ENCODE measurements at places on chromosomes 2 and 18. TPM values are rescaled to one million over a fixed set of nuclear protein-coding genes. Genes with fewer than 3 reads are reported as not detected.
A peak's percentile ranks its signal among the peaks of the same experiment; 100 is the strongest.

DNA sequence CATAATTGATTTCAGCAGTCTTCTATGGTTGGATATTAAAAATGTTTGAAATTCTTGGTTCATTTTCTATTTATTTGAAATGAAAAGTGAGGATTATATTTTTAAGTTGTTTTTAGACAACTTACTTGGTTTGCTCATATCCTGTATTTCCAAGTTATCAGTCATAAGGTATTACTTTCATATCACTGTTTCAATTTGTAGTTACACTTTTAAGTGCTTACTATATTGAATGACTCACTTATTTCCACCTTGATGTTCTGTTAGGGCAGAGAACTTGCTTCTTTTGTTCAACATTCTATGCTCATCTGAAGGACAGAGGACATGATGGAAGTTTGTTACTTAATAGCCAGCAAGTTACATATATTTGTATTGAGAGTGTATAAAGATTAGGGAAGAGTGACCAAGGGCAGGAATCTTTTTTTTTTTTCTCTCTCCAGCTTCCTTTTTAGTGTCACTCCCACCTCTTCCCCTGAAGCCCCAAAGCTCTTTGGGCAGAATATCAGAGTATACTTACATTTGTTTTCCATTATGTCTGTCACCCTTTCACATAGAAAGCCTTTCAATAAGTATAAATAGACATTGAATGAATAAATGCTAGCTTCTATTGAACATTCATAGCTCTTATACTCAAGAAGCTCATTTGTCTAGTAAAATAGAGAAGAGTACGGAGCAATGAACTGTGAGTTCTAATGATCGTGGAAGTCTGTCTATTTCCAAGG, 28.1 kb downstream of the PIK3C3 start:
- no peak for DNase-seq

DNA sequence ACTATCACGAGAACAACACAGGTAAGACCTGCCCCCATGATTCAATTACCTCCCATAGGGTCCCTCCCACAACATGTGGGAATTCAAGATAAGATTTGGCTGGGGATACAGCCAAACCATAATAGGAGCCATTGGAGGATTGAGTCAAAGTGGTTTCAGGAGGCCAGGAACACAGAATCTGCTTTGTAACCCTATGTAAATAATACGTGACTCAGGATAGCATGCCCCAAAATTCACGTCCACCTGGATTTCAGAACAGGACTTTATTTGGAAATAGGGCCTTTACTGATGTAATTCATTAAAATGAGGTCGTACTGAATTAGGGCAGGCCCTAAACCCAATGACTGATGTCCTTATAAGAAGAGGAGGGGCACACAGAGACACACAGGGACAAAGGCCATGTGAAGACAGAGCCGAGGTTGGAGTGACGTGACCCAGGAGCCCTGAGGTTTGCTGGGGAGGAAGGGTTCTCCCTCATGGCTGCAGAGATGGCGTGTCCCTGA, 16.0 kb upstream of the CNDP2 start:
- DNase-seq = no peak

DNA sequence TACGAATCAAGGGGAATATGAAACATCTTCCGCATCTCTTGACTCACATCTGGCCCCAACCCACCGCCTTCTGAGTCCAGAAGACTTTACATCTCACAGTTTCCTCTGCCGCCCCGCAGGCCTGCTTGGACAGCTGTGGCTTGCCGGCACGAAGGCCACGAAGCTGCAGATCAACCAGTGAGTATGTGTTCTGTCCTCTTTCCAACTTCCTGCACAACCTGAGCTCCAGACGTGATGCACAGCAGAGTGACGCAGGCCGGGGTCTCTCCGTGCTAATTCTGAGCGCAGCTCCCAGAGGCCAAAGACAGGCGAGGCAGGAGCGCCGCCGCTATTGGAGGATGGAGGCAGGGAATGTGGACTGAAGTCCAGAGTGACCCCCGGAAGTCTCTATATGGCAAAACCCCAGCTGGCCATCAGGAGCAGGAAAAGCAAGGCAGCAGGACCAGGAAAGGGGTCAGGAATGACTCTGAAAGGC, 93.5 kb downstream of the ZCCHC2 start:
- no peak for DNase-seq

GRCh38 chr2:138559641-138560040, 58.1 kb downstream of the SPOPL start:
- DNase-seq = no peak

GRCh38 chr2:102435741-102436140, 12.8 kb downstream of the IL18RAP start:
- DNase-seq = no peak

- peak; percentile 47 for DNase-seq
Observed at GRCh38 chr2:25340181-25340921, 1.4 kb downstream of the DNMT3A start.

DNA sequence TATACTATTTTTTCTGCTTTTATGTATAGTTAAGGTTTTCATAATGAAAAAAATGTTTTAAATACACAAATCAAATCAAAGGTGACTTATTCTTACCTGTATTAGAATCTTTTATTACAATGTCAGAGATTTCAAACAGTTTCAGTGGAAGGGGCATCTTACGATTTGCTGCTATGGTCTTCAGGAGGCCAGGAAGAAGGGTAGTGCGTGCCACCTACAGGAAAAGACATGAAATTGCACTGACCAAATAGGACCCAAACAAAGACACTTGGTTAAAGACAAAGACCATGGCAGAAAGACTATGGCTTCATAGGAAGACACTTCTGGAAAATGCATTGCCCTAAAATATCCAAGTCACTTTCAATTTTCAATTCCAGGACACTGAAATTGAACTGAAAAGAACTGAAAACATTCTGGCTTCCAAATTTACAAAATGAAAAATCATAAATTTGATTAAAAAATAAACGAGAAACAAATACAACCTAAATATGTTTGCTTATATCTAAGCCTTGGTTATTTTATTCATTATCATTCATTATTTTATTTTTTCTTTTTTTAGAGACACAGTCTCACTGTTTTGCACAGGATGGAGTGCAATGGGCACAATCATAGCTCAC, 42.1 kb downstream of the FARSB start:
- DNase-seq = no peak

DNA sequence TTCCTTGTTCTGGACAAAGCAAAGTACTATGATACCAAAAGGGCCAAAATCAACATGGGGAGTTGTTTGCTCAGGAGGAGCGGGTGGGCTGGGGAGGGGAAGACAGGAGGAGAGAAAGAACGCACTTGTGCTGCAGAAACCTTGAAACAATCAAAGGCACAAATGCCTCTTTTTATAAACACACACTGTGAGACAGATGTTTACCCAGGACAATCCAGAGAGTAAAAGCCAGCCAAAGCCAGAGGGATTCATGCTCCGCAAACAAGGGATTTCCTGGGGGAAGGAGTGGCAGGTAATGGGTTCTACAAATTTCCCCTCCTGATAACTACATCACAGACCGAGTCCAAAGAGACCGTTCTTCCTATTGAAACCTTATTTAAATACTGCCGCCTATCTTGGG, 323.5 kb upstream of the SKOR2 start:
- no peak for DNase-seq

DNA sequence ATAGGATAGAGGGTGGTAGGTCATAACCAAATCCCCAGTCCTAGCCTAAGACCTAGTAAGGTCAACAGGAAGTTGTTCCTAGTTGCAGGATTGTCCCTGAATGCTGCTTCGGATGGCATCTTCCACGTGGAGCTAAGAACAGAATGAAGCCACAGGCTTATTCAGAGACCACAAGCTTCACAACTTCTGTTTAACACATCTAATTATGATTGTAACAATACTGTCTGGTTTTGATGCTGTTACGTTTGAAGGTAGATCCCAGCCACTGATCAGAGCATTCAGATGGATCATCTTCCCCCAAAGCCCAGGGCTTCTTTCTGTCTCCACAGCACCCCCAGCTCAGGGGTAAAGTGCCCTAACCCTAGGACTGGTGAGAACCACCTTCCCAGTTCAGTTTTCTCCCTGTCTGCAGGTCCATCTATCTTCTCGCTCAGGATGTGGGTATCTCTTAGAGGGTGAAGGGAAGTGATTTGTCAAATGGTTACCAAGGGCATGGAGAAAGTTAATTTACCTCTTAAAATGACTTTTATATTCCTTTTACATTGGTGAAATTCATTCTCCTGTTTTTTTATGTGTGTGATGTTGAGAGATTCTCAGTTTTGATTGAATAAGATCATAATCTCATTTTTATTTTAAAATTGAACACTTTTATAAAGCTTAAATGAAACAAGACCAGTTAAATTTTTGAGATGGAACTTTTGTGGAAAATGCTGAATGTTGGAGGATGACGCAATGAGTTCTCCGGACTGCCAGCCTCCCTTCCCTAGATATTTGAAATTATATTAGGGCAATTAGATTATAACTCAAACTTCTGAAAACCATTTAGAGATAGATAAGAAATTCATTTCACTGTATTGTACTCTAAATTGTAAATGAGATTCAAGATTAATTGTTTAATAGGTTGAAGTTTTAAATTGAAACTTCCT, 66.5 kb downstream of the RHBDD1 start:
- DNase-seq = no peak

DNA sequence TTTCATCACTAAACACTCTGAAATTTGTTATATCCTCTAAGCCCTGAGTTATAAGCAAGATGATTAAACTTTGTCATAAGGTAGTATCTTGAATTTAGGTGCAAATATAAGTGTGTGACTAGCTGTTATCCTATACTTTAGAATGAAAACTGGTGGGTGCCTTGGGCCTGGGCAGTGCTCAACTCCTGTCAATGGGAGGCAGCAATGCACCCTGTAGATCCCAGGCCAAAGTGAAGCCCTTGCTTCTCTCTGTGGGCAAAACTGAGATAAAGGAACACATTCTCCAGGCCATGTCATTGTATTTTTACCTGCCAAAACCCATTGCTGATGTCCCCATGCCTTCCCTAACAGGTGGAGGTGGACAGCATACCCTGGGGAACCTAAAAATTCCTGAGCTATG, 525.2 kb downstream of the TNS1 start:
- no peak for DNase-seq

GRCh38 chr18:25469489-25469888, 117.5 kb upstream of the ZNF521 start:
- no peak for DNase-seq

DNA sequence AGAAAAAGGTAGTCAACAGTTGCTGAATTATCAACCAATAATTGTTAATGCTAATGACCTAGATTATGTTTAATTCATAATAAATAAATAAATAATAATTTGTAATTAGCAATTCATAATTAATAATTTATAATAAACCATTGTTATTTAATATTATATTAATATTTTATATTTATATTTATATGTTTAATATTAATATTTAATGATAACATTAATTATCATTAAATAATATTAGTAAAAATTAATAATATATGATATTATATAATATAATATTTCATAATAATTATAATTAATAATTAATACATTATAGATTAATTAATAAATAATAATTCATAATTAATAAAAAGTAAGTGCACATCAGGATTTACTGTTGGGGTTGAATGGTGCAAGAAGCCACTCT, 389.4 kb upstream of the RGPD4 start:
- DNase-seq = no peak

GRCh38 chr2:11131166-11131920, 23.9 kb upstream of the SLC66A3 start:
- no peak for DNase-seq

DNA sequence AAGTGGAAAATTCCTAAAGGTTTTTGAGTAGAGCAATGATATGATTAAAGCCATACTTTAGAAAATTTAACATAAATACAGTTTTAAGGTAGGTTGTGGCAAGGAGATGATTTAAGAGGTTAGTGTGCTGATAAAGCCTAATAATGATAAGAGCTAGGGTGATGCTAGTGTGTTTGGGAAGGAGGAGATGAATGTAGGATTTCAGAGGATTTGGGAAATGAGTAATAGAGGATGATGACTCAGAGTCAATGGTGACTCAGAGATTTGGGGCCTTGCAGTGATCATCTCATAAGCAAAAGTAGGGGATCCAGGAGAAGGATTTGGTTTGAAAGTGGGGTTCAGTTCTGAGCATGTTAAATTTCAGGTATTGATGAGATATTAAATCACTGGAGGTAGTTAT, 23.3 kb downstream of the STAMBP start:
- DNase-seq = no peak

DNA sequence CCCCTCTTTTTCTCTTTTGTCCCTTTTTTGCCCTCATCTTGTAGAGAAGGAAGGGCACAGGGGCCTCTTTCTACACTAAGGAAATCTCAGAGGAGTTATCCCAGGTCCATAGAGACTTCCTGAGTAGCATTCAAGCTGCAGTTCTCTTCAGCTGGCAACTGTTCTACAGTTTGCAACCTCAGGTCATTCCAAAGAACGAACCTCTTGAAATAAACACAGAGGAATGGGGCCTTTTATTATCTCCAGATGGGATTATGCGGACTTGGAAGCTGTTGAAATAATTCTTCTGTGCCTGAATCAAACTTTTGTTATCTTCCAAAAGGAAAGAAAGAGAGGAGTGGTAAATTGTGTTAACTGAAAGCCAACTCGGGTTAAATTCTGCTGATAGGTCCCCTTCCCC, 31.0 kb upstream of the NFE2L2 start:
- DNase-seq = no peak

DNA sequence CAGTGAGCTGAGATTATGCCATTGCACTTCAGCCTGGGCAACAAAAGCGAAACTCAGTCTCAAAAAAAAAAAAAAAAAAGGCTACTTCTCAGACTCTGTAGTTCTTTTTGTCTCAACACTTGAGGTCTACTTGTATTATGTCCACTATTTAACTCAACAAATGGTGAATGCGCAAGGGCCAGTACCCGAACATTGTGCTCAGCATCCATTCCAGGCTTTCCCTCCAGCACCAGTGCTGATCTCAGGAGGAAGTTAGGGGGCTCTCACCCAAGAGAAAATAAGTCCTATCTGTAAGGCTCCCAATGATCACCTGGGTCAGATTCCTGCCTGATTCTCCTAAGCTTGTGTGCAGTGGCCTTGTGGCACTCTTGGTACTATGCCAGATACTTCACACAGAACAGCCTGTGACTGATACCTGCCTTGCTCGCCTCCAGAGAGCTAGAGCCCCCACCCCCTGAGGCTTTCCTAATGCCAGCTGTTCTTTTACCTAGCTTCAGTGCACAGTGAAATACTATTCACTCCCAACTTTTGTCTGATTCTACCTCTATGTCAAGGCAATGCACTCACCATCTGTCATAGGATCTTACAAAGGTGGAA, 74.9 kb downstream of the INO80D start:
- DNase-seq = no peak

GRCh38 chr18:48324651-48325050, 84.5 kb downstream of the ZBTB7C start:
- no peak for DNase-seq

DNA sequence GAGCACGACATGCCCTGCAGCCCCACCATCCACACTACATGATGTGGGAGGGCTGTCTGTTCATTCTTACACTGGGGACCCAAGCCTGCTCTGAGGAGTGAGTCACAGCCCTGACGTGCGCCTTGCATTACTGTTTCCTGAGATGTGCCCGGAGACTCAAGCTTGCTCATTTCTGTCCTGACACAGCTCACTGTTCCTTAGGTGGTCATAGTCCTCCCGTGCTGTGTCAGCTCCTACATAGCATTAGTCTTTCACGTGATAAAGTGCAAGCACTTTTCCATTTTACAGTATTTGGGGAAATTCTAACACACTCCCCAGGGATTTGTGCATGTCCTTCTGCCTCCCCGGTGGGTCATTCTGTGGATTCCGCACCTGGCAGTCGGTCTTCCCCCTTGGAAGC, 46.2 kb upstream of the TRIM43B start:
- no peak for DNase-seq

Gene SLC38A11
- 2.9 TPM for total RNA-seq

Gene OTOF
- not detected for total RNA-seq

Gene TEKT4
- total RNA-seq = not detected

Gene FAM168B
- total RNA-seq = 56.7 TPM

Gene MC5R
- total RNA-seq = not detected

Gene KIAA1328
- total RNA-seq = 21.8 TPM

Gene BOD1L2
- total RNA-seq = not detected

Gene WNT6
- 1.0 TPM for total RNA-seq

Gene RAX
- total RNA-seq = not detected

Gene UGT1A9
- total RNA-seq = not detected

Measured in body of pancreas (tissue), 4 donors.